Hepatic stellate cell (primary cell): ENCODE measurements at places on chromosomes 4 and X.

DNA sequence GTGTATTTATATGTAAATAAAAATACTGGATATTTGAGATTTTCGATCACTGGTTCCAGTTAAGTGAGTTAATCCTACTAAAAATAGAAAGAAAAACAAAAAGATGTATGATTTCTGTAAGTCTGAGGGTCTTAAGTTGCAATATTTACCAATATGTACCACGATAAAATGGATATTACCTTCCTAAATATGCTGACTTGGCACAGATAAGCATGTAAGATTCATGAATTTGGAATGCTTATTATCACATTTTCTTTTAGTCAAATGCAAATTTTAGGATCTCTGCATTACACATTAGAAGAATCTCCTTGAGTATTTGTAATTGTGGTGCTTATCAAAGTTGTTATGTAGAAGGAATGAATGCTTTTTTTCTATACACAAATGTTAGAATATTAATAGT, 1018.3 kb upstream of the GRID2 start:
- no peak for DNase-seq

DNA sequence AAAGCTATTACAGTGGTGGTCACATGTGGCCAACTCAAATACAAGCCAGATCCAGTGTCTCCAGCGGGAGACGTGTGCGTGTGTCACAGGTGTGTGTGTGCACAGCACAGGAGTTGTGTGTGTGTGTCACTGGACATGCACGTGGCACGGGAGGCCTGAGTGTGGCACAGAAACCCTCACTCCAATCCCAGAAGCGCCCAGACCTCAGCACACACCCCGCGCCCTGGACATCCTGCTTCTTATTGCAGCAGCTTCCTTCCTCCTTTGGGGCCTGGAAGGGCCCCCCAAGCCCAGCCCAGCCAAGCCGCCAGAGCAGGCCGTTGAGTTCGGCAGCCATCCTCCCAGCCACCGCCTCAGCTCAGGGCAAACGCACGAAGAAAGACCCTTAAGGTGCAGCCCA, 37.9 kb downstream of the ACOX3 start:
- DNase-seq, result no peak

- DNase-seq, result no peak
Measured at GRCh38 chrX:68177542-68177941, 255.8 kb downstream of the OPHN1 start.

- DNase-seq, result no peak
Measured at GRCh38 chrX:2546496-2546895, 45.7 kb upstream of the DHRSX start.

GRCh38 chr4:153045111-153045982, 109.2 kb downstream of the FHDC1 start:
- DNase-seq, result no peak

- no peak for DNase-seq
Measured at GRCh38 chr4:6415031-6415705, 57.2 kb downstream of the PPP2R2C start.

DNA sequence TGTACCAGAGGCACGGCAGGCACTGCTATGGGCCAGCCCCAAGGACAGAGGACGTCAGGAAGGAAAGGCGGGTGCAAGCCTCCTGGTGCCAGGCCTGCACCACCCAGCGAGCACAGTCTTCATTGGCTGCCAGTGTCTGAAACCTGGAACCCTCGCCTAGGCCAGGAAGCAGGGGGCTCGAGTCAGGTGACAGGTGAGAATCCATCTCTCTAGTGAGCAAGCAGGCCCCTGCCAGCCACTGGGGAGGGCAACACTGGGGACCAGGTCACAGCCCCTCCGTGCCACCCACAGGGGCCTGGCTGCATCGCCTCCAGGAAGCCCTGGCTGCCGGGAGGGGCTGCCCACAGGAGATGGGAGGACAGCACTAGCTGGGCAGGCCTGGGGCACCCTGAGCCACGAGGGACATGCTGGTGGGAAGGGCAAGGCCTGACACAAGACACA, 6.9 kb upstream of the HAUS3 start:
- DNase-seq, result no peak

DNA sequence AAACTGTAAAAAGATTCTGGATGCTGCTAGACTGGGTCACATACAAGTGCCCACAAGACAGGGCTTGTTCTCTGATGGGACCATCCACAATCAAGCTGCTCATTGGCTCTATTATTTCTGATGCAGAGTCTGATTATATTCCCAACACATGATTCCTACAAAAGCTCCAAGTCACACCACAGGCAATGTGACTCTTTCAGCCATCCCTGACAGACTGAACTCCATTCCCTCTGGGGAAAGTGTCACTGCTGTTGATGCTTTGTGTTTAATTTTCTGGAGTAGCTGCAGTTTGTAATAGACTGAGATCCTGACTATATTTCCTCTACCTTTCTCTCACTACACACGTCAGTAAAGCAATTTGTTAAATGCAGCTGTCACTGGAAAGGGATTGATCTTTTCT, 55.4 kb upstream of the BCLAF3 start:
- DNase-seq, result no peak

DNA sequence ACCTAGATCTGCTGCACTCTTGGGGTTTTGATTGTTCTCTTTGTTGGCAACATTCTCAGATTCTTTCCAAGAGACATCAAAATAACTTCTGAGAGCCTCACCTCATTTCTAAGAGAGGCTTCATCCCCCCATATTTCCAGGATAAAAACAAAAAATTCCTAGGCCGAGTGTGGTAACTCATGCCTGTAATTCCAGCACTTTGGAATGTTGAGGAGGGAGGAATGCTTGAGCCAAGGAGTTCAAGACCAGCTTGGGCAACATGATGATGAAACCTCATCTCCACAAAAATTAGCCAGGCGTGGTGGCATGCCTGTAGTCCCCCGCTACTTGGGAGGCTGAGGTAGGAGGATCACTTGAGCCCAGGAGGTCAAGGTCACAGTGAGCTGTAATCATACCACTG, 477.0 kb downstream of the INPP4B start:
- DNase-seq, result no peak

DNA sequence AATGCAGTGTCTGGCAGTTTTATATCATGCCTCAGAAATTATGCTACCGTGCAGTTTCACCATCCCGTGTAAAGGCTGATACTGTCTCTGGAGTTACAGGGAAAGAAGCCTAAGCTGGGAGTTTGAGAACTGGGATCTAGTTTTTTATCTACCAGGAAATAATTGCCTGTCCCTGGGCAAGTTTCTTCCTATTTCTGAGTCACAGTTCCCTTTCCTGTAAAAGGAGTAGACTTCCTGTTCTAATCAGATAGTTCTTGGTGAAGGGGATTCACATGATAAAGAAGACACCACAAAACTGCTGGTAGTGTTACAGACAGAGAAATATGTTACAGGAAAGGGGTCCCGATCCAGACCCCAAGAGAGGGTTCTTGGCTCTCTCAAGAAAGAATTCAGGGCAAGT, 17.1 kb downstream of the HERC3 start:
- no peak for DNase-seq

GRCh38 chrX:12617241-12617640, 174.0 kb upstream of the PRPS2 start:
- no peak for DNase-seq

DNA sequence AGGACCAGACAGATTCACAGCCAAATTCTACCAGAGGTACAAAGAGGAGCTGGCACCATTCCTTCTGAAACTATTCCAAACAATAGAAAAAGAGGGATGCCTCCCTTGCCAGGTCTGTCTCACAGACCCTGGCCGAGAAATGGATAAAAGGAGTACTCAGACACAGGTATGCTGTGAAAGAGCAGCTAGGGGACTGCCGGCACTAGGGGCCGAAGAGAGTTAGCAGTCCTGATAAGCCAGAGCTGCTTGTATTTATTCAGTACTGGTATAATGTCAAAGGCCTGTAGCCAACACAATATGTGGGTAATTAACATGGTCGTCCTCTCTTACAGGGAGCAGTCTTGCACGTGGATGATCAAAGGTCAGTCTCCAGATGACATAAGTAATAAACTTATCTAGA, 1042.1 kb upstream of the LCORL start:
- no peak for DNase-seq

DNA sequence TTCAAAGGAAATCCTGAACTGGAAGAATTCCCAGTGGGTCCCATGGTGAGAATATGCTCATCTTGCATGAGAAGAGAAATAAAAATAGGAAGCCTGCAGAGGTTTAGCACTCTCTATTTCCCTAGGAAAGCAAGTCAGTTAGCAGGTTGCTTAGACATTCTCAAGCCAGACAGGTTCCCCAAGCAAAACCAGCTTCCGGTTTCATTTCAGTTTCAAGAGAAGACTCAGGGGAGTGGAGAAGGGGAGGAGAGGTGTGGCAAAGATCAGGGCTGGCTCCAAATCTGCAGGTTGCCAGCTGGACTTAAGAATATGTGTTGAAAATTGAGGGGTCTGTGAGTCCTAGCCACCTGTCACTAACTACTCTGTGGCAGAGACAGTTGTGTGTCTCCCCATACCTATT, 107.5 kb downstream of the CLNK start:
- no peak for DNase-seq

- DNase-seq, result no peak
Measured at GRCh38 chrX:17669458-17669857, 67.8 kb upstream of the SCML1 start.

DNA sequence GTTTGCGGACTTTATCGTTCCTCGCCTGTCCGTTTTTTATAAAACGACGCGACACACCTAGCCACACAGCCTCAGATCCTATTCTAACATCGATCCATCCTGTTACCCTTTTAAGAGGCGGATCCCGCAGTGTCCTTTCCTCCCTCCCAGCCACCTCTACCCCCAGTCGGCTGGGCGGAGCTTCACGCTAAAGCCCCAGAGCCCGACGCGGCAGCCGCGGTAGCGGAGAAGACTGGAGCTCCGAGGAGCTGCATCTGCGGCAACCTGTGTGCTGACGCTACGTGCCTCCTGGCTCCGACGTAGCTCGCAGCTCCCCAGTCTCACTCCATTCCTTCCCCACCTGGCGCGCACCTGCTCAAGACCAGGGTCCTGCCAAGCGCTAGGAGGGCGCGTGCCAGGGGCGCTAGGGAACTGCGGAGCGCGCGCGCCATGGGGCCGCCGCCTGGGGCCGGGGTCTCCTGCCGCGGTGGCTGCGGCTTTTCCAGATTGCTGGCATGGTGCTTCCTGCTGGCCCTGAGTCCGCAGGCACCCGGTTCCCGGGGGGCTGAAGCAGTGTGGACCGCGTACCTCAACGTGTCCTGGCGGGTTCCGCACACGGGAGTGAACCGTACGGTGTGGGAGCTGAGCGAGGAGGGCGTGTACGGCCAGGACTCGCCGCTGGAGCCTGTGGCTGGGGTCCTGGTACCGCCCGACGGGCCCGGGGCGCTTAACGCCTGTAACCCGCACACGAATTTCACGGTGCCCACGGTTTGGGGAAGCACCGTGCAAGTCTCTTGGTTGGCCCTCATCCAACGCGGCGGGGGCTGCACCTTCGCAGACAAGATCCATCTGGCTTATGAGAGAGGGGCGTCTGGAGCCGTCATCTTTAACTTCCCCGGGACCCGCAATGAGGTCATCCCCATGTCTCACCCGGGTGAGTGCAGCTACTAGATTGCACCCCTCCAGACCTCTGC, at the start of gene RNF128:
RNF128 (plus strand) TSS at position 217 of the 953 bp plus-strand sequence; CDS start at position 430, 213 bp downstream.
- peak; percentile 38 for DNase-seq

GRCh38 chrX:108292053-108292452, 146.2 kb downstream of the COL4A6 start:
- DNase-seq, result no peak

DNA sequence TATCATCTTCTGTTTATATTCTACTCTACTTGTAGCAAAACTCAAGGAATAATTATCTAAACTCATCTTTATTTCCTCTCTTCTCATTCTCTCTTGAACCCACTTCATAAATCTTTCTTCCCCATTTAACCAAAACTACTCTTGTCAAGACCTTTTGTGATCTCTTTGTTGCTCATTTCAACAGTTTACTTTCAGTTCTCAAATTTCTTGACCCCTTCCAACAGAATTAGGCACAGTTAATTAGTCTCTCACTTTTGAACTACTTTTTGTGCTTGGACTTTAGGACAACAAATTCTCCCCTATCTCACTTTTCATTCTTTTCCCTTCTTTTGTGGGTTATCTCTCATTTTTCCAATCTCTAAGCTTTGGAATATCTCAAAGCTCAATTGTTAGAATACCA, 27.4 kb upstream of the CAMK2D start:
- DNase-seq, result no peak

DNA sequence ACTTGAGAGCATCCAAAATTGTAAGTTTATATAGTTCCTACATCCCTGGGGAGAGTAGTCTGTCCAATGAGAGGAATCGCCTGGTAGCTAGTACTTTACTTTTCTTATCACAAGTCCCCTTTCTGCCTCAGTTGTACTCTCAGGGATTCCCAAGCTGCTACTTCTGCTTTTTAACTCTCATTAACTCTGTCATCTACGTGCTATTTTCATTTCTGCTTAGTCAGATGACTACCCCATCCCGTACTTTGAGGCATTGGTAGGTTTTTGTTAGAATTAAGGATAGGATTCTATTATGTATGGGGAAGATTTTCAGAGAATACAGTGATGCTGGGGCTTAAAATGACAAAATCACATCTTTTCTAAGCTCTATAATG, 24.7 kb downstream of the RBPJ start:
- DNase-seq, result no peak

- peak; percentile 23 for DNase-seq
Measured at GRCh38 chrX:150084496-150085229, 146.4 kb upstream of the EOLA2 start.

DNA sequence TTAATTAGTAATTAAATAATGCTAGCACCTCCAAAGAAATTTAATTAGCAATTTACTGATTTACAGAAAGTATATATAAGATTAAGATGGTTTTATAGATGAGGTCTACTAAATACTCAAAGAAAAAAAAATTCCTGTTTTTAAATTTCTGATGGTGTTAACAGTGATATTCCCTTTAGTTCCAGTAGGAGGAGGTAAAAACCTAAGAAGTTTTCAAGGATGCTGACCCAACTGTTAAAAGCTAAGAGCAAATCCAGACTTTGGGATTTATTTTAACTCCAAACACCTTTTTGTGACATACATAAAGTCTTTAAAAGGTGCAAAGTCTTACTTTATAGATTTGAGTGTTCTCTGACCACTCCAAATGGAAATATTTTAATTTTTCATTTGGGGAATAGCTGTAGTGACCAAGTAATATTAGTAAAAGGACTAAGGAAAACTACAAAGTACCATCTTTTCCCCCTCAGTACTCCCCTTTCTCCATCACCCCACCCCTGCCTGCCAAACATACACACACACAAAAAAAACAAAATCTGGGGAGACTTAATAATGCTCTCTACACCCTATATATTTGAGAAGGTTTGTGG, 34.2 kb upstream of the CSN1S1 start:
- DNase-seq, result no peak

DNA sequence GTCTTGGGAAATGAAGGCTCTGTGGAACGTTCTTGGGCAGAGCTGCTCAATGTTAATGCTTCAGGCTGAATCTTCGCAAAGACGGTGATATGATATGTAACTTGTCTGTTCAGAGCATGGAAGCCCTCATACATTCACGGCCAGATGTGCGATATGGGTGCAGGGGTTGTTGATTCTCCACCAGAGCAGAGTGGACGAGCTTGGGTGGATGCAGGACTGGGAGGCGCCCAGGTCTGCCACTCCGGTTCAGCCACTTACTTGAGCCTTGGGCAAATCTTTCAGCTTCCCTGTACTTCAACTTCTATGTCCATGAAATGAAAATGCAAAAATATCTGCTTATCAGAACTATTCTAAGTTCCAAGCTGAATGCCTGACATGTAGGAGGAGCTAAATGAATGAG, 47.4 kb upstream of the MND1 start:
- no peak for DNase-seq
